ENCODE measurements at places on chromosomes 5 and 9.

- no peak for DNase-seq
Measured at GRCh38 chr5:82349652-82350051, 71.5 kb upstream of the RPS23 start.

GRCh38 chr5:79201206-79201605, 34.7 kb upstream of the JMY start:
- DNase-seq = no peak

DNA sequence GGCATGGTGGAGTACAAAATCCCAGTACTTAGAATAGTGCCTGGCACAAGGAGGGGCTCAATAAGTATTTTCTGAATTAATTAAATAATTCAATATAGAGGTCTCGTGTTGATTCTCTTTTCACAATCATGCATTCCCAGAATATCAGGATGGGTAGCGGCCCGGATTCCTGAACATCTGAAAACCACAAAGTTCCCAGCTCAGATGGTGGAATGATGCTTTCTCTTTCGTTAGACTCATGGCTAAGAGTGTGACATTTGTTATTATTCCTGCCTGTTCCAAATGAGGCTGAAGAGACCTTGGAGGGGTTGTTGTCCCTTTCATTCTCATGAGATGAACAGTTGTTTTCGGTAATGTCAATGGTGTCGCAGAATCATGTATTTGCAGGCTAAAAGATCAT, 95.4 kb upstream of the LIFR start:
- DNase-seq = no peak

DNA sequence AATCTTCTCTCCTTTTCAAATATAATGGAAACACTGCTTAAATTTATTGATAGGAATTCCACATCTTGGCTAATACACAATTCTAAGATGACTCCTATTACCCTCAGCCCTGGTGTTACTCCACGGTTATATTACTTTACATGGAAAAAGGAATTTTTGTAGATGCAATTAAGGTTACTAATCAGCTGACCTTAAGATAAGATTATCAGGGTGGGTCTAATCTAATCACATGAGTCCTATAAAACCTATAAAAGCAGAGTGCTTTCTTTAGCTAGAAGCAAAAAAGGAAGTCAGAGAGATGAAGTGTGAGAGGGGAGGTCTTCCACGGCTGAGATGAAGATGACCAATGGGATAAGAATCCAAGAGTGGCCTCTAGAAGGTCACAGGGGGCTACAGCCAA, 268.6 kb downstream of the PDE4D start:
- DNase-seq = no peak

DNA sequence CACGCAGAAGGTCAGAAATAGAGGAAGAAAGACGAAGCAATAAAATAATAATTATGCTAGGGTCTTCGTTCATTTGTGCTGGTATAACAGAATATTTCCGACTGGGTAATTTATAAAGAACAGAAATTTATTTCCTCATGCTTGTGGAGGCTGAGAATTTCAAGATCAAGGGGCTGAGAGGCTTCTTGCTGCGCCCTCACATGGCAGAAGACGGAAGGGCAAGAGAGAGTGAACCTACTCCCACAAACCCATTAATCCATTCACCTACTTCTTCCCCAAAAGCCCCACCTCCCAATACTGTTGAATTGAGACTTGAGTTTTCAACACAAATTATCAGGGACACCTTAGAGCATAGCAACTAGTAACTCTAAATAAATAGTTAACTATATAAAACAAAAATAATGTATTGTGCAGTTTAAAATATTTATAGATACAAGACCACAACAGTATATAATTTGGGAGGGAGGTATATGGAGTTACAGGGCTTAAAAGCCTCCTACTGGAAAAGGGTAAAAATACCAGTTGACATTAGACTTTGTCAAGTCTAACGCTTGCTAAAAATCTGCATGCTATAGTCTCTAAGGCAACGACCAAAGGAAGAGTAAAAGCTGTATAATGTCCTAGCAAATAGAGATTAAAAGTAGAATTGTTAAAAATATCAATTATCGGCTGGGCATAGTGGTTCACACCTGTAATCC, 40.3 kb upstream of the NAA35 start:
- peak; percentile 4 for DNase-seq

GRCh38 chr5:17813214-17813613, 179.0 kb downstream of the TAF11L14 start:
- DNase-seq = no peak

DNA sequence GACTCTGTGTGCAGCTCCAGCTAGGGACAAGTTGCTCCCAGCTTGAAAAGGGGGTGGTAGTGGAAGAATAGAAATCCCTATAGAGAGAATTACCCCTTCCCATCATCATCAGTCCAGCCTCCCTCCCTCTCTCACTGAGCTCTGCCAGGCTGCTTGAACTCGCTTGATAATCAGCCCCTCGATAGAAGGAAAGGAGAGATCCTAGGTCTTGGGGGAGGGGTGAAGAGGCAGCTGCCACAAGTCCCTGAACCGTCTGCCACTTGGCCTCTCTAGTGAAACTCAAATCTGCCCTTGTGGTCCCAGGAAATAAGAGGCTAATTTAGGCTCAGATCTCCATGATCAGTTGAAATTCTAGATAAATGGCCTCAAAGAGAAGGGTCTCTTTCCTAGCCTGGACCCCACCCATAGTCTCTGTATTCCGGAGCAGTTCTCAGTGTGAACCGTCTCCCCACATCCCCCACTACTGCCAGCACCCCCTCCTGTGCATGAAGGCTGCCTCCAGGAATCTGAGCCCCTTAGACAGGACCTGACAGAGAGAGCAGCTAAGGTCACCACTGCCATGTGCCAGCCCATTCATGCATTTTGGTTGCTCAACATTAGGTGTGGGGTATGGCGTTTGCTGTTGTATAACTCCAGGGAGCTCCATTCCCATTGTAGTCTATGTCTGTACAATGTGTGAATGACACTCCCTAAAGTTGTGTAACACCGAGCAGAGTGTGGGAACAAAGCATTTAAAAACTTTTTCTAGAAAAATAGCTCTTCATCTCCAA, 5.5 kb downstream of the DNAJB5 start:
- DNase-seq = no peak

DNA sequence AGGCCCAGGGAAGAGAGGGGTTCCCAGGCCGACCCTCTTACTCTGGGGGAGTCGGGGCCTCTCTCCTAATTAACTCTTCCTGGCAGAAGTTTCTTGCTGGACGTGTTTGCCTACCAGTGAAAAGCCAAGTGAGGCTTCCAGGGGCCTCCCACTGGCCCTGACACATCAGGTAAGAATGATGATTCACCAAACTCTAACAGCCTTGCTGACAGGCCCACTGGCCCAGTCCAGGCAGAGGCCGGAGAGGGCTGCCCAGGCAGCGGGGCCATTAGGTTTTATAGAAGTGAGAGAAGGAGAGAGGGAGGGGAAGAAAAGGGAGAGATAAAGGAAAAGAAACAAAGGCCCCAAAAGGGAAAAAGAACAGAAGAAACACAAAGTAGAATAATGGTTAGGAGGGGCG, 50.8 kb upstream of the FOXE1 start:
- peak; percentile 33 for DNase-seq

DNA sequence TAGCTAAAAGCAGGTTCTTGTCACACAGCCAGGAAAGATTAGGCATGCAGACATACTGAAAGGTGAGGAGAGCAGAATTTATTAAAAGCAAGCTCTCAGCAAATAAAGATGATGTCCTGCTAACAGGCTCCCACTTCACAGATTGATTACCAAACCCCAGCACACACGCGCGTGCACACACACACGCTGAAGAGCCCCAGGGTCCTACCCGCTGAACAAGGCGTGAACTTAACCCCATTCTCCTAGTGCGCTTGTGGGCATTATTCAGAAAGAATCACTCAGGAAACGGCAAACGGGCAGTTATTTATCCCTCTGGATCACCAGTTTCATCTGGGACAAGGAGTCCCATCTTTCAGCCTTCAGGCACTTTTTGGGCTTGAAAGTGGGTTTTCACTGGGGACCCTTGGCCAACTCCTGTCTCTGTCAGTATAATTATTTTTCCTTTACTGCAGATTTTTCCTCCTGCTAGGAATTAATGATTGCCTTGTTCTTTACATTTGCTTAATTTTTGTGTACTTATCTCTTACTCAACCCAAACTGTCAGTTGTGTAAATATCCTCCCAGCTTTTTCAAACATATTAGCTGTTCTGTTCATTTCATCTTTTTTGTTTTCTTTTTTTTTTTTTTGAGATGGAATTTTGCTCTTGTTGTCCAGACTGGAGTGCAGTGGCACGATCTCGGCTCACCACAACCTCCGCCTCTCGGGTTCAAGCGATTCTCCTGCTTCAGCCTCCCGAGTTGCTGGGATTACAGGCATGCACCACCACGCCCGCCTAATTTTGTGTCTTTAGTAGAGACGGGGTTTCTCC, 92.6 kb downstream of the RIC1 start:
- no peak for DNase-seq

- DNase-seq = no peak
Measured at GRCh38 chr9:100714372-100715099, 136.7 kb downstream of the CAVIN4 start.

GRCh38 chr5:154740957-154741356, 14.2 kb upstream of the LARP1 start:
- no peak for DNase-seq

- DNase-seq = no peak
Measured at GRCh38 chr5:147547730-147548129, 37.9 kb upstream of the DPYSL3 start.

DNA sequence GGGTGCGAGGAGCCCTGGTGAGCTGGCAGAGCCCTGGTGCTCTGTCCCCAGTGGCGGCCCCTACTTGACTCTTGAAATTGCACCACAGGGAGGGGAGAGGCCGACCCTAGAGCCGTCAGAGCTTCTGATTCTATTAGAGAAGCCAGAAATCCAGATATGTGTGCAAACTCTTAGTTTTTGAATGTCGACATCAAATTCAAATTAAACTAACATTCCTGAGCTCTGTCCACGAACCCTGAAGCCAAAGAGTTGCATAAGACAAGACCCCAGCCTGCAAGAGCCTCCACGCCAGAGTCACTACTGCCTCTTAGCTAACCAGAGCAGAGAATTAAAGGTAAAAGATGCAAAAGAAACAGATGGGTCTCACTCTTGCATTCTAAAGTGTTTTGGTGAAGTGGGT, 29.8 kb upstream of the MSX2 start:
- DNase-seq = no peak

GRCh38 chr5:174320051-174320450, 274.5 kb downstream of the NSG2 start:
- DNase-seq = no peak

- no peak for DNase-seq
Measured at GRCh38 chr5:50984640-50985039, 318.2 kb downstream of the PARP8 start.

GRCh38 chr9:107711542-107711941, 222.0 kb upstream of the KLF4 start:
- DNase-seq = peak; percentile 65

DNA sequence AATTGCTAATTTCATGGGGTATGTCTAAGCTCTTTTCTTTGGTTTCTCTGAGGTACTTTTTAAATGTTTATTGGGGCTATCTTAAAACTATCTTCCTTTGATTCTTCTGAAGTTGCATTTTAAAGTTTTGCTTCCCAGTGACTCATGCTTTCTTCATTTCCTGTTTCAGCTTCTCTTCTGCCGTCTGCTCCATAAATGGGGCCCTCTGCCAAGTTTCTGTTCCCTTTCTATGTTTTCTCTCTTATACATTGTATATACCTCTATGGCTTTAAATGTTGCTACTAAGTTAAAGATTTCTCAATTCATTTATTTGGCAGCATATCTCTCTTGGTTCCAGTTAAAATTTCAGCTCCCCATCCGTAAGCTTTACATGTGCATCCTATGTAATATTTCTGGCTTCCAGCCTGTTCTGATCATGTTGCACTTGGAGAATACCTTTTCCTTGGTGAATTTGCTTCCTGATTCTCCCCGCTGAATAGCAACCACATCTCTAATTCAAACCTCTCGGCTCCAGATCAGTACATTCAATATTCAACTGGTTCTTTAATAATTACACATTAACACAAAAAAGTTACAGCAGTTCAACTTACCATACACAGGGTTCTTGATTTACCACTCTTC, 125.3 kb downstream of the ST8SIA4 start:
- DNase-seq = peak; percentile 58

DNA sequence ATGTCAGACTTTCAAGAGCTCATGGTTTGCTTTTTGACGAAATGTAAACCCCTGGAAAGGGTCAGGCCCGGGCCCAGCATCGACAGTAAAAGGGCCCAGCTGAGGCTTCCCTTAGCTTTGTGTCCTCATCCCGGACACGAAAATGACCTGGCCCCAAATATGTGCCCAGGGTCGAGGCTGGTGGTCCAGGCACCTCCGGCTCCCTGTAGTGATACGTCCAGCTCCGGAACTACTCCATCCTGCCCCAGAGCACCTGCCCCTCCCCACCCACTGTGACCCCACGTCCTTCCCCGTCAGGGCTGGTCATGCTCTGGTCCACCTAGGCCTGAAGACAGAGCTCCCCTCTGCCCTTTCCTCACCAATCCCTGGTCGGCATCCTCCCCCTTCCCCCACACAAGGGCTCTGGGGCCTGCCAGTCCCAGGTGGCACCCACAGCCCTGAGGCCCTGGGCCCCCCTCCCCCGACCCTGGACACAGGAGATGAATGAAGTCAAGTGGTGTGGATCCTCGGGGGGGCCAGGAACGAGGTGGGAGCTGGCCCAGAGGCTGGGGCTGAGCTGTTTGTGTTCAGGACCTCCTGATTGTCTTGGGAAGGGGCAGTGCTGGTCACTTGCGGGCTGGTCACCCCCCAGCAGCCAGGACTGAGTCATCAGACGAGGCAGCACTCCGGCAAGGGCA, 6.2 kb downstream of the OBP2A start:
- no peak for DNase-seq

DNA sequence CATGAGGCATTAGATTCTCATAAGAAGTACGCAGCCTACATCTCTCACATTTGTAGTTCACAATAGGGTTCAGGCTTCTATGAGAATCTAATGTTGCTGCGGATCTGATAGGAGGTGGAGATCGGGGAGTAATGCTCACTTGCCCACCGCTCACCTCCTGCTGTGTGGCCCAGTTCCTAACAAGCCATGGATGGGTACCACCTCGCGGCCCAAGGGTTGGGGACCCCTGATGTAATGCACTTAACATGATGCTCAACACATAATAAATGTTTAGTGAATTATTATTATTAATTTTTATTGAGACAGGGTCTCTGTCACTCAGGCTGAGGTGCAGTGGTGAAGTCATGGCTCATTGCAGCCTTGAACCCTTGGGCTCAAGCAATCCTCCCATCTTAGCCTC, 104.7 kb upstream of the IL7R start:
- DNase-seq = no peak

DNA sequence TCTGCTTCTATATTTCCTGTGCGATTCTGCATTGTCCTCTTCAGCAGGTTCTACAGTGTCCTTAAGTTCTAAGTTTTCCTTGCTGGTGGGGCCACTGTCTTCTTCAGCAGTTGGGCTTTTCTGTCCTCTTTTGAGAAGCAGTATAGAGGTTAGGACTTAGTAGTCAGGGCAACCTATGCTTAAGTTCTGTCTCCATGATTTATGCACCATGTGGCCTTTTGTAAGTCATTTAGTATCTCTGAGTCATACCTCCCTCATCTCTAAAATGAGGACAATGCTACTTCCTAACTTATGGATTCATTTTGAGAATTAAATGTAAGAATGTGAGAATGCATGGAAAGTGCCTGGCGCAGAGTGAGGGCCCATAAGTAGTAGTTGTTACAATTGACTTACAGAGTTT, 46.8 kb downstream of the GRIN3A start:
- no peak for DNase-seq
